ENCODE measurements at places on chromosomes 11 and 22. TPM values are rescaled to one million over a fixed set of nuclear protein-coding genes. Genes with fewer than 3 reads are reported as not detected.

GRCh38 chr11:72105888-72106287, at the start of gene TOMT:
Gene TOMT, plus strand, starts transcription at chr11:72105924. Its CDS starts 28 bp downstream, at chr11:72105952.
- H3K4me1 ChIP-seq: peaks cover 28% of the 10 kb centered on the region
- no peak for DNase-seq
- H3K27me3 ChIP-seq: no peaks in the 10 kb centered on the region
- no peak within 1 kb of the TSS for H3K4me3 ChIP-seq

- H3K4me1 ChIP-seq: no peaks in the 10 kb centered on the region
- H3K27me3 ChIP-seq: peaks cover 6% of the 10 kb centered on the region
- H3K4me3 ChIP-seq: no peak overlapping the region
- no peaks in the 10 kb centered on the region for H3K36me3 ChIP-seq
These were observed 1410.2 kb downstream of the BRD1 start for GRCh38 chr22:48417225-48418070.

DNA sequence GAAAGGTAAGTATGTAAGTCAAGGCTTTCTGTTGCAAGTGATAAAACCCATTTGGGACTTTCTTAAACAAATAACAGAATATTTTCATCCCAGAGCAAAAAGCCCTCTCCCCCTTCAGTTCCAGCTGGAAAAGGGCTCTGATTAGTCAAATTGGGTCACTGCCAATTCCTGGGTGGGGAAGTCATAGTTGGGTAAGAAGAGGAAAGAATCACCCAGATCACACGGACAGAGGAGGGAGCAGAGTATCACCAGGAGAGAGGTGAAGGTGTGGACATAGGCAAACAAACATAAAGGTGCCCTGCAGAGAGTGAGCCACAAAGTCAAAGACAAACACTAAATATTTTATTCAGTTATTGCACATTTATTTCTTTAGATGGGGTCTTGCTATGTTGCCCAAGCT, 36.3 kb upstream of the SORL1 start:
- no peaks in the 10 kb centered on the region for H3K36me3 ChIP-seq
- no peak overlapping the region for H3K4me3 ChIP-seq
- H3K4me1 ChIP-seq: peaks cover 62% of the 10 kb centered on the region

DNA sequence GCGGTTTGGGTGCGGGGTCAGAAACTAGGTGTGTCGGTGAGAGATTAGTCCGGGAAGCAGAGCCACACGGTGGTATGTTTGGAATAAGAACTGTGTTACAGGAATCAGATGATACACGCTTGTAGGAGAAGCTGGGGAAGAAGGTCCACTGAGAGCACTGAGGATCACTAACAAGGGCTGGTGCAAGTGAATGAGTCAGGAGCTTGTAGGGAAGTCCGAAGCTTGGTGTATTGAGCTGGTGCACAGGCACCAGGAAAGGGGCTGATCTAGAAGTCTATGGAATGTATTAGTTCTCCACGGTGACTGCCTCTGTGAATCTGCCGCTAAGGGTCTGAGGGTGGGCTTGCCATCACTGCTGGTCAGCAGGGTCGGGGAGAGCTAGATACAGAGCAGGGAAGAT, 18.8 kb upstream of the GRK3 start:
- no peak for DNase-seq
- H3K4me3 ChIP-seq: no peak overlapping the region
- H3K36me3 ChIP-seq: no peaks in the 10 kb centered on the region
- H3K4me1 ChIP-seq: no peaks in the 10 kb centered on the region
- no peak overlapping the region for H3K27ac ChIP-seq
- no peaks in the 10 kb centered on the region for H3K27me3 ChIP-seq

The CEND1 gene
- 1.1 TPM for total RNA-seq

The ART5 gene
- total RNA-seq: not detected

Measured in activated CD4-positive, alpha-beta memory T cell treated with anti-CD3 and anti-CD28 coated beads for 36 hours (primary cell).